ENCODE measurements at places on chromosomes 7 and 10. TPM values are rescaled to one million over a fixed set of nuclear protein-coding genes. Genes with fewer than 3 reads are reported as not detected.

GRCh38 chr10:102596506-102596971 is 47.7 kb upstream of the TRIM8 start:
- peak; percentile 62 for DNase-seq

DNA sequence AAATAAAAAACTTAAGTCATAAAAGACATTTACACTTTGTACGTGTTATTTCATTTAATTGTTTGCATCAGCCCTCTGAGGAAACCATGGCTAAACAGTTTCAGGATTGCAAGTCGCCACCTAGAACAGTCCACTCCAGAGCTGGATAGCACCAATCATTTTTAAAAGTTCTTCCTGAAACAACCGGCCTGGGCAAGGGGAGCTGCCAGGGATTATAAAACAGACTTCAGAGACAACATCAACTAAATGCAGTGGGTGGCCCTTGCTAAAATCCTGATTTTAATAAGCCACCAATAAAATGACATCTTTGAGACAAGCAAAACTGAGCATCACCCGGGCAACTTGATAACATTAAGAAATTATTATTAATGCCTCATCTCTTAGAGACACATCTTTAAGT is 13.5 kb downstream of the DLG5 start:
- DNase-seq, result no peak

GRCh38 chr7:114784177-114784576 is 137.7 kb upstream of the MDFIC start:
- DNase-seq, result no peak

DNA sequence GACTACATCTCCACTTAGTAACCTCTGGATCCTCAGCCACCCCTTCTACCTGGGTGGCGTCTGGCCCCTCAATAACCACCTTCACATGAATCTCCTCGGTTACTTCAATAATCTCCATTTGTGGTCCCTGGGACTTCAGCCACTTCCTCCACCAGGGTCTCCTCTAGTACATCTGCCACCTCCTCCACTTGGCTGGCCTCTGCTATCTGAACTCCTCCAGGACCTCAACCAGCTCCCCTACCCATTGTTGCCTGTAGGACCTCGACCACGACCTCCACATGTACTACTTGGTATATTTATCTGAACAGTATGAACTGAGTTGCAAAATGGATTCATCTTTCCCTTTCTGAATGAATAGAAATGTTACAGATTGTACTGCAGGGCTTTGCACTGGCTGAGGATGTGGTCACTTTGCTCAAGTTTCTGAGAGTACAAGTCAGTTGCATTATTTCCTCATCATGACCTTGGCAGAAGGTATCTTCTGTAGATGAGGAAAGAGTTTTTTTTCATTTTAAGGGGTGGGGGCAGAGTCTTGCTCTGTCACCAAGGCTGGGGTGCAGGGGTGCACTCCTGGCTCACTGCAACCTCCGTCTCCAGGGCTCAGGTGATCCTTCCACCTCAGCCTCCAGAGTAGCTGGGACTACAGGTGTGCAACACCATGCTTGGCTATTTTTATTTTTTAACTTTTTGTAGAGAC is 36.0 kb downstream of the MAT1A start:
- no peak for DNase-seq

- no peak for DNase-seq
These were observed 6.4 kb downstream of the SFTPD start for GRCh38 chr10:79942261-79943185.

GRCh38 chr7:46764100-46764936 is 817.6 kb downstream of the TNS3 start:
- DNase-seq, result peak; percentile 100

DNA sequence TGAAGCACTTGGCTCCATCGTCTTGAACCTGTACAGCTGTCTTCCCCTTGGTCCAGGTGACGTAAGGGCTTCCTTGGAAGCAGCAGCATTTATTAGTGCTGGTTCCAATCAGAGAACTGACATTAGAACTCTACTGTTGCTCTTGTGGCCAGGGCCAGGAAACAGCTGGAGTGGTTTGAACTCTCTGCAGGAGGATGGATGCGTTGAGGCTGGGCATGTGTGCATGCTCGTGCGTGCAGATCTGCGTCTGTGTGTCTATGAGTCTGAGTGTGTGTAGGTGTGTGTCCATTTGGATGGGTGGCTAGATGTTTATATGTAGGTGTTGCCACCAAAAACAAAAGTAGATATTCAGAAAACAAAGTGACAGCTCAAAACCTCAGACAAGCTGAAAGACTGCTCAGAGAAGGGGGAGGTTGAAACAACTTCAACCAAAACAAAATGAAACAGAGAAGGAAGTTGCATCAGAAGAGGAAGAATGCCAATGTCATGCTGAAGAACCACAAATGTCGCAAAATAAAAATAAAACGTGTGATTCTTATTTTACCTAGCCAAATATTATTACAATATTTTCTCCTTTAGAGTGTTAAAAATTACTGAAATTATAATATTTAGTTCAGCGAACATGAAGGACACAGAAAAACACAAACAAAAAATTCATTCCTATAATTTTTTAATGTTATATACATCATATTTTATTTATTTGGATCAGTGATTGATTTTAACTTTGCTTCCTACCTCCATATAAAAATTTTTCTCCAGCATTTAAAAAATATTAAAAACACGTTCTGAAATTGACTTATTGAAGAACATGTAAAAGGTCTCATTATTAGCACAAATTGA is 96.1 kb upstream of the MKLN1 start:
- DNase-seq, result peak; percentile 34

DNA sequence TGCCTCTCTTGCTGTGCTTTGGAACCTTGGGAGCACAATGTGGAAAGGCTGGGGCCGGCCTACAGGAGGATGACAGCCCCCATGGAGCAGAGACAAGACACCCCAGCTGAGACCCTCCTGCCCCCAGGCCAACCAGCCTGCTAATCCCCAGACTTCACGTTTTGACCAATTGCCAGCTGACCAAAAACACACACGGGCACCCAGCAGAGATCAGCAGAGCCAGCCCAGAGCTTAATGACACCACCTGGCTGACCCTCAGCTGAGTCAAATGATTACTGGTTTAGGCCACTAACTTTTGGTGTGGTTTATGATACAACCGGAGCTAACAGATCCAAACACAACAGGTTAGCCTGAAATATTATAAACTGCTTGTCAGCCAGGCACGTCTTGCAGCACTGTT is 111.2 kb upstream of the KIF5B start:
- no peak for DNase-seq

DNA sequence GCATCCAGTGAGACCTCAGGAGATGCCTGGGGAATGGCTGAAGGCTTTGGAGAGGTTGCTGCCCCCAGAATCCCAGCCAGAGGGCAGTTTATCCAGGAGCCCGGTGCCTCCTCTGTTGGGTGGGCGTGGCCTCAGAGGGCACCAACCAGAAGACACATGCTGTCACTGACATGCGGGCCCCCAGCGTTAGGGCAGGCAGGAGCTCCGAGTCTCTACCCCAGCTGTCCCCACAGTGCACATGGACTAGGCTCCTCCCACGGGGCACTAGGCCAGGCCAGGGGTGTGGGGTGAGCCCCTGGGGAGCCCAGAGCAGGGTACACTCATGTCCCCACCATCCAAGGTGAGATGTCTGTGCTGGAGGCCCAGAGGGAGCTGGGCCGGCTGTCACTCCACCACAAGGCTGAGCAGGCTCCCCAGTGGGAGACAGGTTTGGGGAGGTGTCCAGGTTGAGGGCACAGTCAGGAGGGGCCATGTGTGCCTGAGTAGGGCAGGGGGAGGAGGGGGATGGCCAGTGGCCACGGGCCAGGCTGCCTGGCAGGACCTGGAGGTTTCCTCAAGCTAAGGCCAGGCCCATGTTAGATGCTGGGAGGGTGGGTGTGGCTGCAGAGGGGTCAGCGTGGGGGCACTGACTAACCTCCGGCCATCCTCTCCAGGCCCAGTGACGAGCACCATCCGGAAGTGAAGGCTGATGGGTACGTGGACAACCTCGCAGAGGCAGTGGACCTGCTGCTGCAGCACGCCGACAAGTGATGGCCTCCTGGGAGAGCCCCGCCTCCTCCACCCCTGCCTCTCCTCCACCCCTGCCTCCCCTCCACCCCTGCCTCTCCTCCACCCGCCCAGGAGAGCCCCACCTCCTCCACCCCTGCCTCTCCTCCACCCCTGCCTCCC is 131.3 kb downstream of the FAM53B start:
- DNase-seq, result peak; percentile 33

ANXA8 gene
- 0.29 TPM for total RNA-seq

TPST1 gene
- 36.5 TPM for total RNA-seq
